ENCODE measurements at places on chromosomes 13 and 19. TPM values are rescaled to one million over a fixed set of nuclear protein-coding genes. Genes with fewer than 3 reads are reported as not detected.

Gene ZNF221
- 14.3 TPM for total RNA-seq

Gene C19orf47
- 21.0 TPM for total RNA-seq

Gene IGFL3
- not detected for total RNA-seq

Gene GATAD2A
- 158 TPM for total RNA-seq

Gene TJP3
- not detected for total RNA-seq

Gene IFNL1
- total RNA-seq: not detected

DNA sequence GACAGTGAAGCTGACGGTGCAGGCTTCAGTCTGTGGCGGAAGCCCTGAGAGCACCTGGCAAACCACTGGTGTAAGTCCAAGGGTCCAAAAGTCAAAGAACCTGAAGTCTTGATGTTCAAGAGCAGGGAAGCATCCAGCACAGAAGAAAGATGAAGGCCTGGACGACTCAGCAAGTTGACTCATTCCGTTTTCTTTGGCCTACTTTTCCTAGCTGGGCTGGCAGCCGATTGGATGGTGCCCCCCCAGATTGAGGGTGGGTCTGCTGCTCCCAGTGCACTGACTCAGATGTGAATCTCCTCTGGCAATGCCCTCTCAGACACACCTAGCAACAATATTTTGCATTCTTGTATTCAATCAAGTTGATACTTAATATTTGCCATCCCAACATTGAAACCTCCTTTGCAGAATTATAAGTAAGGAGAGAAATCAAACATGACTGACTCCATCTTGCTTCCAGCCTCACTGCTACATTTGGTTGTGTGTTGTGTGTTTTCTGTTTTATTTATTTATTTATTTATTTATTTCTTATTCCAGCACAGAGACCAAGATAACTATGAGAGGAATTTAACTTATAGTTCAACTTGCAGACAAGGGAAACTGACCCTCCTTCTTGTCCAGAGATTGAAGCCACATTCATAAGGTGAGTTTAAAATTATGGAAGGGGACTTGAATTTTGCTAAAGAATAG, 32.8 kb downstream of the IGFL2 start:
- H3K36me3 ChIP-seq: no peaks in the 10 kb centered on the region
- no peaks in the 10 kb centered on the region for H3K4me1 ChIP-seq
- no peak overlapping the region for H3K27ac ChIP-seq
- H3K4me3 ChIP-seq: no peak overlapping the region
- peaks cover 28% of the 10 kb centered on the region for H3K27me3 ChIP-seq

GRCh38 chr19:15180451-15181390, 20.1 kb downstream of the NOTCH3 start:
- H3K27me3 ChIP-seq: no peaks in the 10 kb centered on the region
- H3K4me3 ChIP-seq: no peak overlapping the region
- no peak for DNase-seq

DNA sequence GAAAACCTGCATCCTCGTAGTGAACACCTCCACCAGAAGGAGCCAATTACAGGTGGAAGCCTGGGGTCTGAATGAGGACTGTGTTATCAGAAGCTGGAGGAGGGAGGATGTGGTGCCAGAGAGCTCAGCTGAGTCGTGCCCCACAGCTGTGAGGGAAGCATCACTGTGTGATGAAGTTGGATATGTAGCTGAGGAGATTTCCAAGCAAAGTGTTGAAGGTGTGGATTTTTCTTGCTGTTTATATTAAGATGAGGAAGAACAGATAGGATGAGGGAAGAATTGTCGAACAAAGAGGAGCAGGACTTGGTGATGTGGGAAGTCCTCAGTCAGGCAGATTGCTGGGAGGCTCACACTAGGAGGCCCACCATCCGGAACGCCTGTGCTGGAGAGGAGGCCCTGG, 4.4 kb downstream of the RAB20 start:
- peaks cover 9% of the 10 kb centered on the region for H3K4me1 ChIP-seq
- no peak for DNase-seq
- no peaks in the 10 kb centered on the region for H3K36me3 ChIP-seq
- H3K27ac ChIP-seq: no peak overlapping the region
- peaks cover 37% of the 10 kb centered on the region for H3K27me3 ChIP-seq
- H3K4me3 ChIP-seq: peak overlapping the region; percentile 48

GRCh38 chr19:10568062-10568825, 535 bp downstream of the CDKN2D start:
- DNase-seq: no peak
- H3K27ac ChIP-seq: no peak overlapping the region
- H3K27me3 ChIP-seq: peaks cover 4% of the 10 kb centered on the region
- H3K4me1 ChIP-seq: peaks cover 50% of the 10 kb centered on the region

DNA sequence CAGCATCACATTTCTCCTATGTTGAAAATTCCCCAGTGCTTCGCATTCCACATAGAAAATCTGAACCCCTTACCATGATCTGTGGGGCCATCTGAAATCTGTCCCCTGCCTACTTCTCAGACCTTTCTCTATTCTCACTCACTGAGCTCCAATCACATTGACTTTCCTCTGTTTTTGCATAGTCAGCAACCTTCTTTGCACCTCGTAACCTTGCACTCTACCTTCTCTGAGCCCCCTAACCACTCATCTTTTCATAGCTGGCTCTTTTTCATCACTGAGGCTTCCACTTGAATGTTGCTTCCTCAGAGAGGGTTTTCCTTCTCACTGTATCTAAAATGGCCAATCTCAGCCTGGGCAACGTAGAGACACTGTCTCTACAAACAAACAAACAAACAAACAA, 286.3 kb downstream of the GPC5 start:
- no peaks in the 10 kb centered on the region for H3K36me3 ChIP-seq
- no peak for DNase-seq
- peak overlapping the region; percentile 2 for H3K27ac ChIP-seq
- H3K4me3 ChIP-seq: no peak overlapping the region

GRCh38 chr13:22717036-22717435, 463.7 kb upstream of the SGCG start:
- H3K36me3 ChIP-seq: no peaks in the 10 kb centered on the region
- no peaks in the 10 kb centered on the region for H3K27me3 ChIP-seq
- H3K27ac ChIP-seq: no peak overlapping the region
- H3K4me1 ChIP-seq: no peaks in the 10 kb centered on the region
- no peak for DNase-seq

DNA sequence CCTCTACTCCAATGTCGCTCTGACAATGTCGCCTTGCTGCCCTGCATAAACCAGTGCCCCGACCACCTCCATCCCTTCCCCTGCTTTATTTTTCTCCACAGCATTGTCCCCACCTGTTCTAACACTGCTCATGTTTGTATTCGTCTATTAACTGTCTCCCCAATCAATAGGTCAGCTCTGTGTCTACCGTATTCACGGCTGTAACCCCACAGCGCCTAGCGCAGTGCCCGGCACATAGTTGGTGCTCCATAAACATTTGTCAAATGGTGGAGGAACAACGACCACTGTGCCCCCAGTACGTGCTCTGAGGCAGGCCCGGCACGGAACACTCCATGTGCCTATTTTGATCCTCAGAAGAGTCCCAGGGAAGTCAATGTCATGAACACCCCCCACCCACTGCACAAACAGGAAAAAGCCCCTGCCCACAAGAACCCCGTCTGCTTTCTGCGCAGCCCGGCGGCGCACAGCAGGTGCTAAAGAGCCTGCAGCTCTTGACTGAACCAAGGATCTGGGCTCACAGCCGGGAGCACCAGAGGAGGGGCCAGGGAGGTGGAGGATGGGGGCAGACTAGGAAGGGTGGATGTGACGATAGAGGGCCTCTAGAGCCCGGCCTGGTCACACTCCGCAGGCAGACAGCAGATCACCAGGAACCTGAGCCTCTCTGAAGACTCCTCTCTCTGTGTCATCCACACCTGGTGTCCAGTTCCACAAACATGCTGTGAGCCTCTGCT, 1.8 kb upstream of the CEACAM16 start:
- no peak overlapping the region for H3K27ac ChIP-seq
- no peaks in the 10 kb centered on the region for H3K4me1 ChIP-seq
- no peak for DNase-seq
- peaks cover 4% of the 10 kb centered on the region for H3K27me3 ChIP-seq
- H3K4me3 ChIP-seq: no peak overlapping the region
- H3K36me3 ChIP-seq: no peaks in the 10 kb centered on the region

- H3K36me3 ChIP-seq: no peaks in the 10 kb centered on the region
- H3K4me1 ChIP-seq: peaks cover 8% of the 10 kb centered on the region
- H3K27ac ChIP-seq: no peak overlapping the region
- no peak for DNase-seq
- H3K27me3 ChIP-seq: no peaks in the 10 kb centered on the region
Observed at GRCh38 chr13:113302986-113303385, 5.9 kb downstream of the LAMP1 start.

DNA sequence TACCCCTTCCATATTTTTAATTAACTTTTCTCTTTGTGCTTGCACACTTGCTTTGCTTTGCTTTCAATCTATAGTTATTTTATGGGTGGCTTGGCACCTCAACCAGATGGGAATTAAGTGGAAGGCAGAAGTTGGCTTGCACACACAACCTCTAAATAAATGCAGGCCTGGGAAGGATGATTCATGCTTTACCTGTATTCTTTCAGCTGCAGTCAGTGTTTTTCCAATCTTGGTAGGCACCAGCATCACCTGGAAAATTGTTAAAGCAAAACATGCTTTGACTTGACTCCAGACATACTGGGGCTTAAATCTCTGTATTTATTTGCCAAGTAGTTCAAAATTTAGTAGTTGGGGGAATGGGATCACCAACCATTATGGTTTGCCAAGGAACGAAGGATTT, 543.0 kb downstream of the GPC6 start:
- peaks cover 9% of the 10 kb centered on the region for H3K4me1 ChIP-seq
- H3K27ac ChIP-seq: no peak overlapping the region
- no peak overlapping the region for H3K4me3 ChIP-seq
- DNase-seq: no peak
- no peaks in the 10 kb centered on the region for H3K36me3 ChIP-seq
- H3K27me3 ChIP-seq: no peaks in the 10 kb centered on the region

DNA sequence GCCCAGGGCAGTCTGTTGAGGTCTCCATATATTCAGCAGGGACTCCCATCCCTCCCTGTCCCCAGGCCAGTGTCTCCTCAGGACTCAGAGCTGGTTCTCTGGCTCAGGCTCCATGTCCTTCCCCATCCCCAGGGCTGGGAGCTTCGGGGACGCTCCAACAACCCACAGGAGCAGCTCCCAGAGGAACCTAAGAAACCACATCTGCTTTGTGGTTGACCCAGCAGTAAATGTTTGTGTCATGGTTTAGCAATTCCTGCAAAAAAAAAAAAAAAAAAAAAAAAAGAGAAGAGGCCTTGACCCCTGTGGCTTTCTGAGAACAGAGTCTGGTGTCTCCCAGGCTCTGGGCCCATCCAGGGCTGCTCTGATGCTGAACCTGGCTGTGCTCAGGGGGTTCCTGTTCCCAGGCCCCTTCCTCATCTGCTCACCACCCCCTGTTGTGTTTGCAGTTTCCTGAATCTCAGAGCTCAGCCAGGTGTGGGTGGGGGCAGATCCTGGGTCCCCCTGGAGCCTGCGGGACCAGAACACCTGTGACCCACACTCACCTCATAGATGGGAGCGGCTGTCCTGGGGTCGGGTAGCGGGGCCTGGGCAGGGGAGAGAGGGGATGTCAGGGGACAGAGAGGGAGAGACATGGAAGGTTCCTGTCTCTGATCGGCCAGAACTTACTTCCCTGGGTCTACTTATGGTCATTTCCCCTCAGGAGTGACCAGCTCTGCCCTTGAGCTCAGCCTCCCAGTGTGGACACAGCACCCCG, 25.2 kb upstream of the CEACAM1 start:
- peak overlapping the region; percentile 19 for H3K27ac ChIP-seq
- peaks cover 7% of the 10 kb centered on the region for H3K4me1 ChIP-seq
- H3K36me3 ChIP-seq: peaks cover 4% of the 10 kb centered on the region

DNA sequence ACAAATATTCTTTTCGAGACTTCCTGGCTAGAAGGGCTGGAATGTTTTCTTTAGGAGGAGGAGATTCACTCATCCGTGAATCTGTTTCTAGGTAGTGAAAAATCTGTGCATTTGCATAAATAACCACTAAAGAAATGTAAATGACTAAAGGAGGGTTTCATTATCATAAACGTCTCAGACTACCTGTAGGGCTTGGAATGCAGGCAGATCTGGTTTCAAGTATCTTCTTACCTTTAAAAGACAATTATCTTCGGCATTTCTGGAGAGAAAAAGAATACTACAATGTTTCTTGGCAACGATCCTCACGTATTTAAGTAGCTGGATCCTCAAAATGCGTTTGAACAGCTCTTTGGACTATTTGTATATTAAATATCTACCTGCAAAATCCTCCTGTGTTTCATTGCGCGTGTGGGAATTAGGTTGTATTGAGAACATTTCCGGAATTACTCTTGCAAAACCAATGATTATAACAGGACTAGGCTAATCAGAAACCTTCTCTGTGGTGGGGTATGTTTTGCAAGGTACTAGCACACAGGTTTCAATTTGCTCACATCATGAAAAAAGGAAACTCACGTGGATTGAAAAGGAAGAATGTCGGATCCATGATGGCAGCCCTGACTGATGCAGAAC, 291.1 kb upstream of the ARGLU1 start:
- DNase-seq: no peak
- H3K4me1 ChIP-seq: peaks cover 26% of the 10 kb centered on the region
- no peak overlapping the region for H3K4me3 ChIP-seq
- no peaks in the 10 kb centered on the region for H3K27me3 ChIP-seq
- H3K27ac ChIP-seq: no peak overlapping the region

- no peaks in the 10 kb centered on the region for H3K27me3 ChIP-seq
- H3K4me3 ChIP-seq: no peak overlapping the region
- H3K36me3 ChIP-seq: peaks cover 6% of the 10 kb centered on the region
- no peak for DNase-seq
- H3K27ac ChIP-seq: peak overlapping the region; percentile 43
- H3K4me1 ChIP-seq: peaks cover 63% of the 10 kb centered on the region
Observed at GRCh38 chr13:112709825-112710783, 20.3 kb downstream of the ATP11A start.

- DNase-seq: no peak
- no peak overlapping the region for H3K27ac ChIP-seq
- peaks cover 2% of the 10 kb centered on the region for H3K36me3 ChIP-seq
- H3K4me3 ChIP-seq: no peak overlapping the region
Observed at GRCh38 chr13:46297361-46297811, 85.7 kb downstream of the LRRC63 start.

DNA sequence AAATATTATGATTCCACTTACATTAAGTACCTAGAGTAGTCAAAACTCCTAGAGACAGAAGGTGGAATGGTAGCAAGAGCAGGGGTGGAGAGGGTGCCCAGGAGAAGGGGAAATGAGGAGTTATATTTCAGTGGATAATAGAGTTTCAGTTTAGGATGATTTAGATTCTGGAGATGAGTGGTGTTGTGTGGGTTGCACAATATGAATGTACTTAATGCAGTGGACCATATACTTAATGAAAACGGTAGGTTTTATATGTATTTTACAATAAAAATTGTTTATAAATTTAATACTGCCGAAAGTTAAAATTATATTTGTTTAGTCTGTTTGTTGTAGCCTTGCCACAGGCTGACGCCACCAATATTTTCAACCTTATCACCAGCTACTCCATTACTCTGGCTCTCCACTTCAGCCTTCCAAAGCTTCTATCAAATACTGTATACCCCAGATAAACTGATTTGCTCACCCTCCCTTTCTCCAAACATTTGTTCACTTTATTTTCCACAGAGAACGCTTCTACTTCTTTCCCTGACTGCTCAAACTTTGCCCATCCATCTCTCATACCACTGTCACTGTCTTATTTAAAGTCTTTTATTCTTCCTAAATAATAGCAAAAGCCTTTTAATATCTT, 1.4 kb upstream of the RBM26 start:
- H3K27me3 ChIP-seq: no peaks in the 10 kb centered on the region
- H3K4me3 ChIP-seq: peak overlapping the region; percentile 96
- no peak for DNase-seq
- H3K27ac ChIP-seq: no peak overlapping the region
- no peaks in the 10 kb centered on the region for H3K36me3 ChIP-seq
- H3K4me1 ChIP-seq: peaks cover 27% of the 10 kb centered on the region

- DNase-seq: no peak
- no peak overlapping the region for H3K4me3 ChIP-seq
- no peak overlapping the region for H3K27ac ChIP-seq
- no peaks in the 10 kb centered on the region for H3K4me1 ChIP-seq
- H3K36me3 ChIP-seq: peaks cover 34% of the 10 kb centered on the region
Observed at GRCh38 chr19:8097681-8098567, 45.4 kb downstream of the CCL25 start.
